ENCODE measurements at places on chromosomes 11 and 22.

- no peak for DNase-seq
Measured at GRCh38 chr11:117559698-117560097, 232.0 kb downstream of the CEP164 start.

GRCh38 chr11:112175599-112175952 lies 264 bp downstream of the BCO2 start:
- no peak for DNase-seq

DNA sequence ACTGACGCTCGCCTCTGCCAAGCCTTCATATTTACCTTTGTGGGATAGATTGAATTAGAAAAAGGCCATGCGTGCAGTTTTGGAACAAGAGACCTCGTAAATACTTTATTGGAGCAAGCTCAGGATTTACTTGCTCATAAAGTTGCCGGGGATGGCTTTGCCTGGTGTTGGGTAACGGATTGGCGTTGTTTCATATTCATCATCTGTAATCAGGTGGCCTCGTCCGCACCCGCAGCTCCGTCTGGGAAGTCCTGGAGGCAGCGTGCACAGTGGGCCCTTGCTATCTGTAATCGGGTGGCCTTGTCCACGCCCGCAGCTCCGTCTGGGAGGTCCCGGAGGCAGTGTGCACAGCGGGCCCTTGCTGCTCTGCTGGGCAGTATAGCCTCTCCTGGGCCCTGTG lies 1209.3 kb downstream of the BRD1 start:
- DNase-seq = no peak

- DNase-seq = no peak
Measured at GRCh38 chr11:73559743-73560142, 38.2 kb downstream of the FAM168A start.

- no peak for DNase-seq
Measured at GRCh38 chr11:117789241-117789640, 7.8 kb downstream of the DSCAML1 start.

DNA sequence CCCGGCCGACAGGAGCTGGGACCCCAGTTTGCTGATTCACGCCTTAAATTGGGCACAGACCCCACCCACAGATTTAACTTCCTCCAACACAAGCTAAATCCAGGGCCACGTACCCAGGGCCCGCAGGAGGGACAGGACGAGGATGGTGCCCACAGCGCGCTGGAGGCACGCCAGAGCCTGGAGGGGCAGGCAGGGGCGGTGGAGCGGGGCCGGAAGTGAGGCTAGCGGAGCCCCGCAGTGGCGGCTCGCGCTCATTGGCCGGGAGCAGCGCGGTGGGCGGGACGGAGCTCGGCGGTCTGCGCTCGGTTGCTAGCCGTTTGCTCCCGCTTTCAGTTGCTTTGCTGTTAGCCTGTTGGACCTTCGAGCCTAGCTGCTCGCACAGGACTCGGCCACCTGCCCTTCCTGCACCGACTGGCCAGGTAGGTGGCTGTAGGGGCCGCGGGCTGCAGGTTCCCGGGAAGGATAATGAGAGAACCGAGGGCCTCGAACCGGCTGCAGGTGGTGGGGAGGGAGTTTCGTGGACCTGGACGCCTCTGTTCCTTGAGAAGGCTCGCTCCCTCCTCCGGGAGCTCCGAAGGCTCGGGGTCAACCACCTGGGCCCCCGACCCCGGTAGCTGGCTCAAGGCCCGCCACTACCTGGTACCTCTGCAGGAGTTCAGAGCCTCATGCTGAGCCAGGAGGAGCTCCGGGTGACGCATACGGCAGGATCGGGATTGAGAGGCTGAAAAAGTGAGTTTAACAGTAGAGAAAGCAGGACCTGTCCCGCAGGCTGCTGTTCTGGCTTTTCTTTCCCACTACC lies at the start of gene CCDC134:
Gene CCDC134, plus strand, starts transcription at position 332 of the 799 bp plus-strand sequence. CDS start 8,212 bp downstream, outside the sequence.
- DNase-seq = peak; percentile 78

GRCh38 chr11:118783724-118784495 lies 7.1 kb downstream of the DDX6 start:
- no peak for DNase-seq

DNA sequence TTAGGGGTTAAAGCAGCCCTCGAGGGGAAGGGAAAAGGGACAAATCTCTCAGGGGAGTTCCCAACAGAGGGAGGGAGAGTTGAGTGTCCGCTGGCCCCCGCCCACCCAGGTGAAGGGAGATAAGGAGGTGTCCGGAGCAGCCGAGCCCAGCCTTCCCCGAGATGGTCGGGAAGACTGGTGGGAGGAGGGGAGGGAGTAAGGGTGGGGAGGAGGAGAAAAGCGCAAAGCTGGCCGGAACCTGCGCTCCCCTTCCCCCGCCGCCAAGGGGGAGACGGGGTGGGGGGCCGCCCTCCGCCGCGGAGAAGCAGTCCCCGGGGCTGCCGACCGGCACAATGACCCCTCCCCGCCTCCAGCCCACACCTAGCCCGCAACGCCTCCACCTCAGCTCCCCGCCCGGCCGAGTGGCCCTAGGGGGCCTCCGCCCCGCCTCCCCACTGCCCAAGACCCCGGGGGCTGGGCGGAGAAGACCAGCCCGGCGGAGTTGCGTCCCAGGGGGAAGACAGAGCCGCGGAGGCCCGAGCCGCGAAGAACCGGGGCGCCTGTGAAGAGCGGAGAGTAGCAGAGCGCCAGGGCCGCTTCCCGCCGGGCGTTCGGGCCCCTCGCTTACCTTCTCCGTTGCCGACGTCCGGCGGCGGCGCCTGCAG lies 479 bp downstream of the RSF1 start:
- peak; percentile 8 for DNase-seq

GRCh38 chr11:92867913-92868619 lies 101.4 kb upstream of the MTNR1B start:
- no peak for DNase-seq

DNA sequence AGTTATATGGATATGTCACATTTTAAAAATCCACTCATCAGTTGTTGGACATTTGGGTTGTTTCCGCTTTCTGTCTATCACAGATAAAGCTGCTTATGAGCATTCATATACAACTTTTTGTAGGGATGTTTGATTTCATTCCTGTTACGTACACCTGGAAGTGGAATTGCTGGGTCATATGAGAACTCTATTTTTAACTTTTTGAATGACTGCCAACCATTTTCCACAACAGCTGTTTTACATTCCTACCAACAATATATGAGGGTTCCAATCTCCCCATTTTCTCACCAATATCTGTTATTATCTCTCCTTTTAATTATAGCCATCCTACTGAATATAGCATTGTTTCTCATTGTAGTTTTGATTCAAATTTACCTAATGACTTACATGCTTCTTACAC lies 172.0 kb downstream of the UVRAG start:
- DNase-seq = no peak

DNA sequence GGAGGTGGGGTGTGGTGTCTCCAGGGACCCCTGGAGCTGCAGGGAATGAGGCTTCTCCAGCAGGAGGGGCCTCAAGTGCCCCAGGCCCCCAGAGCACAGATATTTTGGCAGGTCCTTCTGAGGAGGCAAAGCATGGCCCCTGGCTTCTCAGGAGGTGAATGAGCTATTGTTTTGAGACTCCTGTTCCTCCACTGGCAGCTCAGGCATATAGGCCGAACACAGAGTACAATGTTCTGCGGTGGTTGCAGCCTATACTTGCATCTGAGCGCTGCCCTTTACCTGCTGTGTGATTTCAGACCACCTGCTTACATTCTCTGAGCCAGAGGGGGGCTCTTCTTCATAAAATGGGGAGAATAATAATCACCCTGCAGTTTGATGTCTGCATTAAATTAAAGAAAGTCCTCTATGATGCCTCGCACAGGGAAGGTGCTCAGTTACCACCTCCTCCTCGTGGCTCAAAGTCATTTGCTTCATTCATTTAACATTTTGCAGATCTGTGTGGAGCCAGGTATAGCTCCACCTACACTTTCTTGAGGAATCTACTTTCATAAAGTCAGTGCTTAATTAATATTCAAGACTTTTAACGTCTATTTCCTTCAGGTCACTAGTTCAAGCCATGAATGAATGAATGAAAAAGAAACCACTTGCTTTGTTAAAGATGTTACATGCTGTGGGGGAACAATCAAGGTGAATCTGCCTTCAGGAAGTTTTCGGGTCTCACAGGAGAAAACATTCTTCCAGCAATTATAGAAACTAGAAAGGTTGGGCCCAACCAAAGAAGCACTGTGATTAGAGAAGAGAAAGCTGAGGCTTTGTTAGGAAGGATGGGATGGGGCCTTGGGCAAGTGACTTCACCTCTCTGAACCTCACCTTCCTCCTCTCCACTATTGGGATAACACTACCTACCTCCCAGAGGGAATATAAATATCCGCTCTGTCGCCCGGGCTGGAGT lies 68.4 kb downstream of the ADAMTS15 start:
- no peak for DNase-seq

GRCh38 chr11:119065369-119065768 lies 2.2 kb upstream of the VPS11 start:
- no peak for DNase-seq

DNA sequence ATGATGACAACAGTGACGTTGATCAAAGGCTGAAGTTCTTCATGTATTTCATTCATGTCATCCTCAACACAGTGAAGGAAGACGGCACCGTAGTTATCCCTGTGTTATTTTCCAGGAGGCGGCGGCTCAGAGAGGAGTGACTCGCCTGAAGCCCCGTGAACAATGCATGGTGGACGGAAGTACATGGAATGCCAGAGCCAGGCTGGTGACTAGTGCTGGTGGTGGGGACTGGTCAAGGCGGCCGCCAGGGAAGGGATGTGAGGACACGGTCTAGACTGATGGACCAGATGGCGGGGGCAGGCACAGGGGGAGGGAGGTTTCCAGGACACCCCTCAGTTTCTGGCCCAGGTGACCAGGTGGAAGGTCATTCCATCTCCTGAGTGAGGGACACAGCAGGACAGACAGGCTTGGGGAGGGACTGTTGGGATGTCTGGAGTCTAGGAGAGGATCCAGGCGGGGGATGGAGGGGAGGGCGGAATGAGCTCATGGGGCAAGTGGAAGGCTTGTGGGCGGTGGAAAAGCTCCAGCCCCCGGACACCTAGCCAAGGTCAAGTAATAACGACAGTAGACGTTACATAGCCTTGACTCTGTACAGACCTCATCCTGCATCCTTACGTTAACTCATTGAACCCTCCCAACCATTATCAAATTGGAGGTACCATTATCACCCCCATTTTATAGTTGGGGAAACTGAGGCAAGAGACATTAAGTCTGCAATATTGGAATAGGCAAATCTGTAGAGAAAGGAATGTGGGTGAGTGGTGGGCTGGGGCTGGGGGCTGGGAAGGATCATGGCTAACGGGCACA lies 16.0 kb upstream of the PICK1 start:
- DNase-seq = no peak

GRCh38 chr11:107593951-107594350 lies 3.0 kb downstream of the ELMOD1 start:
- DNase-seq = no peak

- no peak for DNase-seq
Measured at GRCh38 chr11:94593030-94593429, 25.9 kb downstream of the PIWIL4 start.

DNA sequence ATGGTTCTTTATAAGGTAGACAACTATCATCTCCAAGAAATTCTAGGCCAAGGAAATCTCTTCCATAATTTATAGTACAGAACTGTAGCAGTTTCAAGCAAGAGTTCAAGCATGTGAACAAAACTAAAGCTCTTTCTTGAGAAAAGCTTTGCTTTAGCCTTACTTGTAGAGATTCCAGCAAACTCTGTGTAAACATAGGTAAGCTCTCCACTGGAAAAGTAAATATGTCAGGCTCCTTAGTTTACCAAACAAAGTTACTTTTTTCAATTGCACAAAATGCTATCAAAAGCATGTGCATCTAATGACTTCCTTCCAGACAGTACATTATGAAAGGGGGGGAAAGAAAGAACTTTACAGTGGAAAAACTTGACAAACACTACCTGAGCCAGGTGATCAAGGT lies 125.0 kb downstream of the SIK3 start:
- no peak for DNase-seq

GRCh38 chr11:58004664-58005063 lies 19.0 kb upstream of the OR9Q1 start:
- no peak for DNase-seq

DNA sequence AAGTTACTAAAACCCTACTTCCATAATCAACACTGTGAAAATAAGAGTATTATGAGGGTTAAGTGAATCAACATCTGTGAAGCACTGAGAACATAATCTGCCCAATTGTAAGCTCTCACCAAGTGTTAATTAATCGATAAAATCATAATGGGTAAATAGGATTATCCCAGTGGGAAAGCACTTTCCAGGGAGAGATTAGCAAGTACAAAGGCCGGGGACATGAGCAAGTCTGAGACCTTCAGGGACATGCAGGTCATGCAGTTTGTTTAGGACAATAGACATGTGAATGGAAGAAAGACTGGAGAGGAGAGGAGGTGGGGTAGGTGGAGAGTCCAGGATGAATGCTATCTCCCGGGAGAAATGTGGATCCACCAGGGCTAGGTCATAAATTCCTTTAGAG lies 57.8 kb upstream of the FIBIN start:
- DNase-seq = no peak

GRCh38 chr11:115911613-115912346 lies 407.6 kb upstream of the CADM1 start:
- DNase-seq = no peak

GRCh38 chr22:28379951-28380350 lies 299.7 kb downstream of the TTC28 start:
- DNase-seq = no peak

DNA sequence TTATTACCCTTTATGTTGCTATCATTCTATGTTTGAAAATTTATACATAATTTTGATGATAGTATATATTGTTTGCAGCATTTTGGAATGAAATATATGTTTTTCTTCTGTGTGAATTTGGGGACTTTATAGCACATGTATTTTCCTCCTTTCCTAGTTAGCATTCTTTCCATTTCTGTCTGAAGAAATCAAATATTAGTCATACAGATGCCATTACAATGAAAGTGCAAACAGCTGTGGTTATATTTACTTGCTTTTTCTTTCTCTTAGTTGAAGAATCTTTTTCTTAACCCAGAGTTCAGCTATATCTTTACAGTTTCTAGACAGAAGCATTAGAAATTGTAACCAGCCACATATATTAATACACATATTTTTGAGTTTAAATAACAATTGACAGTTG lies 753.1 kb upstream of the ARHGAP42 start:
- DNase-seq = no peak

DNA sequence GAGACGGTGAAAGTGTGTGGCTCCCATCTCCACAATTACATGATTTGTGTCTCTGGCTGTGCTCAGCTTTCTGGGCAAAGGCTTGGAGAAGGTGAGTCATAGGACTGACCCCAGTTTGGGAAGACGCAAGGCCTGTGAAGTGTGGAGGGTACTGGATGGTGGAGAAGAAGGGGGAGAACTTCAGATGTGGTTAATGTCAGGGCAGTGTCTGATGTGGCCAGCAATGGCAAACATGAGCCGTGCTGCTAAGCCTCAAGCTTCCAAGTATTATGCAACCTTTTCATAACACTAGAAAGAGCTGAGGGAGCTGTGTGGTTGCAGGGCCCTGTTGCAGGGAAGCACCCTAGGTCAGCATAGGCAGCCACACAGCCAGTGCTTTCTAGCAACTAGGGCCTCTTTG lies 110.9 kb downstream of the NTM start:
- no peak for DNase-seq

- no peak for DNase-seq
Measured at GRCh38 chr11:125422681-125423080, 73.4 kb downstream of the FEZ1 start.
